Vein endothelial cell (primary cell): ENCODE measurements at places on chromosomes 12 and 14. TPM values are rescaled to one million over a fixed set of nuclear protein-coding genes. Genes with fewer than 3 reads are reported as not detected.

Gene KCNMB4
- total RNA-seq, result 0.65 and 0.86 TPM in 2 replicates

Gene ACTN1
- total RNA-seq, result 312 and 605 TPM in 2 replicates

Gene REC8
- 1.3 and 4.1 TPM in 2 replicates for total RNA-seq

Gene NUDT4
- total RNA-seq, result 286 and 290 TPM in 2 replicates

Gene PWP1
- total RNA-seq, result 102 and 151 TPM in 2 replicates

Gene GNPTAB
- total RNA-seq, result 33.6 and 36.1 TPM in 2 replicates

Gene CCDC177
- total RNA-seq, result not detected in 2 replicates

Gene NINJ2
- total RNA-seq, result 0.38 and 1.6 TPM in 2 replicates

Gene AKAP3
- 0.65 and 1.1 TPM in 2 replicates for total RNA-seq

Gene GALNT8
- 0.19 and 0.33 TPM in 2 replicates for total RNA-seq

Gene C12orf43
- 19.6 and 23.2 TPM in 2 replicates for total RNA-seq

Gene NYNRIN
- total RNA-seq, result 14.6 and 28.7 TPM in 2 replicates

Gene SDR9C7
- not detected in 2 replicates for total RNA-seq

Gene TAS2R7
- 0.48 TPM in 1 of 2 replicates, not detected in the other for total RNA-seq

Gene BBS10
- total RNA-seq, result 9.8 and 12.1 TPM in 2 replicates

Gene ST8SIA1
- under 0.01 TPM in 1 of 2 replicates, not detected in the other for total RNA-seq

Gene KRT74
- not detected in 2 replicates for total RNA-seq

Gene TROAP
- total RNA-seq, result 7.8 and 16.5 TPM in 2 replicates

Gene FOXM1
- total RNA-seq, result 15.0 and 23.0 TPM in 2 replicates

Gene CARMIL3
- total RNA-seq, result under 0.01 TPM in 1 of 2 replicates, not detected in the other

Gene CLEC2D
- 0.98 and 2.0 TPM in 2 replicates for total RNA-seq

Gene HNF1A
- total RNA-seq, result not detected in 2 replicates

Gene SIX6
- total RNA-seq, result not detected in 2 replicates

Gene TRPV4
- total RNA-seq, result 3.5 and 4.6 TPM in 2 replicates

Gene AHNAK2
- total RNA-seq, result 55.2 and 76.0 TPM in 2 replicates

Gene MYH6
- not detected in 2 replicates for total RNA-seq

Gene GNG2
- total RNA-seq, result 8.2 and 18.2 TPM in 2 replicates

Gene RBP5
- total RNA-seq, result not detected in 2 replicates

Gene VRTN
- total RNA-seq, result not detected in 2 replicates

Gene KLHL33
- not detected in 2 replicates for total RNA-seq

Gene KRT6A
- not detected in 2 replicates for total RNA-seq

Gene SRSF5
- total RNA-seq, result 143 and 154 TPM in 2 replicates

Gene PLEKHD1
- total RNA-seq, result not detected in 2 replicates

Gene ZDHHC22
- under 0.01 TPM in 1 of 2 replicates, not detected in the other for total RNA-seq

Gene ERBB3
- 0.33 and 0.48 TPM in 2 replicates for total RNA-seq

Gene TPPP2
- not detected in 2 replicates for total RNA-seq

Gene HSPB8
- total RNA-seq, result 3.9 and 7.0 TPM in 2 replicates

Gene IFNG-AS1
- total RNA-seq, result not detected in 2 replicates

Gene PTCSC3
- total RNA-seq, result not detected in 2 replicates

Gene GPR132
- total RNA-seq, result not detected in 2 replicates

Gene SOX5
- total RNA-seq, result 1.5 and 2.6 TPM in 2 replicates

Gene TDRD9
- total RNA-seq, result 0.65 and 1.2 TPM in 2 replicates

Gene CCDC197
- total RNA-seq, result not detected in 2 replicates

Gene GLIPR1L1
- total RNA-seq, result not detected in 2 replicates
